Amniotic stem cell (primary cell): ENCODE measurements at places on chromosomes 2 and 18.

- DNase-seq = no peak
Observed at GRCh38 chr18:48133671-48134251, 203.3 kb upstream of the SMAD2 start.

DNA sequence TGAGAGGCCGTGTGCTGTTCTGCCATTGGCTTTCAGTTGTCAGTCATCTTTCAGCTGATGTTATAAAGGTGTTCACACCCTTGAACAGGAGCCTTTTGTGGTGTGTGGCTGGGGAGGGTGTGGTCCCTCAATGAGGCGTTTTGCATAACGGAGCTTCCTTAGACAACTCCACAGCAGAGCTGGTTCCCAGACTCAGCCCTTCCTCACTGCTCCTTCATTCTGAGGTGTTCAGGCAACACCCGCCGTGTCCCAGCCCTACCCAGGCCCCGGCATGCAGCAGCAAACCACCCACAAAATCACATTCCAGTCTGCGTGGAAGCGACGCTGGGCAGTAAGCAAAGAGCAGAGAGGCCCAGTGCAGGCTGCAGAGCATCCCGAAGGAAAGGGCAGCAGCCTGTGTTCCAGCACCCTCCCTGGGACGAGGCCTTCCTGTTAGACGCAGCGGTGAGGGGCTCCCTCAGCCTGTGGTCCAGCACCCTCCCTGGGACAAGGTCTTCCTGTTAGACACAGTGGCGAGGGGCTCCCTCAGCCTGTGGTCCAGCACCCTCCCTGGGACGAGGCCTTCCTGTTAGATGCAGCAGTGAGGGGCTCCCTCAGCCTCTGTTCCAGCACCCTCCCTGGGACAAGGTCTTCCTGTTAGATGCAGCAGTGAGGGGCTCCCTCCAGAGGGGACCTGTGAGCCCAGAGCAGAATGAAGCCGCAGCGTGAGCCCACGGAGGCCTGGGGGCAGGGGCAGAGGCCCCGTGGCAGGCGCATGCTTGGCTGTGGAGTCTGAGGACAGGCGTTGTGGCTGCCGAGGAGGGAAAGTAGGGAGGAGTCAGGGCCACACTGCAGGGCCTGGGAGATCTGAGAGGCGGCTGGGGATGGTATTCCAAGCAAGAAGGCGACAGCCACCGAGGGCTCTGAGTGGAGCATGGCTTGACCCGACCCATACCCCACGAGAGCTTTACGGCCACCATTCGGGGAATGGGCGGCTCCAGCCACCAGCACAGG lies 201.8 kb upstream of the HDAC4 start:
- DNase-seq = no peak

DNA sequence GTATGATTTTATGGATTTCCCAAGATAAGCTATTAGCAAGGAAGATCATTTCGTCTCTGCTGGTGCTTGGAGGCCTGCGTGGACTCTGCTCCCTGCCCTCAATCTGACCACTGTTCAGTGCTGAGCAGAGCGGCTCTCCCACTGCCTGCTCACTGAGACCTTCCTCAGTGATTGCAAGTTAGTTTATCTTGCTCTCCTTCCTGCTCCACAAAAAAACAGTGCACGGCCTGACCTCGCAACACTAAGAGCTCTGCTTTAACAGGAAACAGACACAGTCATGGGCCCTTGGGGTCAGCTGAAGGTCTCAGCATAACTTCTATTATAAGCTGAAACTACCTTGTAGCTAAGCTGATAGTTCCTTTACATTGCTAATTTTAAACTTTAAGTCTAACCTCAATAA lies 53.1 kb downstream of the PRELID3A start:
- no peak for DNase-seq

GRCh38 chr18:24246143-24246542 lies 107.3 kb downstream of the CABYR start:
- no peak for DNase-seq

GRCh38 chr2:79453918-79454317 lies 58.9 kb upstream of the CTNNA2 start:
- no peak for DNase-seq

DNA sequence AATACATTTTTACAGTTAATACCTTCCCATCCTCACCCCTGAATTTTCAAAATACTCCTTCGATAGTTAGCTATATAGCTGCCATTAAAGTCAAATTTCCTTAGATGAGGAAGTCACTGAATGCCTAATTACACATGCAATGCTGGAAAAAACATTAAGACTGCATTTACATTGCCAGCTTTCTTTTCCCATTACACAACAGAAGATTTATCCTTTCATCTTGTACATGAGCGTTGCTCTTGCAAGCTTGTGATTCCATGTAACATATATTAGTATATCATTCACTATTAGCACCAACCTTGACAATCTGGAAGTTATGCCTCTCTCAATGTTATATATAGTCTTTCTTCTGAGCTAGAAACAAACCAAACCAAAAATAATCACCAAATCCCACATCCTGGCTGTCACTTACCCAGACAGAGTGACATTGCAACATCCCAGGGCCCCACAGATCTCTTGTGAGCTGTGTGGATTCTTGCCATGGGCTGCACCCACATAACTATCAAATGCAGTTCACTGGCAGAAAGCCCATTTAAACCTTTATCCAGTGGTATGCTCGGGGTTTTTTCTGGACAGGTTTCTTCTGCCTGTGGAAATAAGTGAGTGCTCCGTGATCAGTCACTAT lies 79.2 kb upstream of the PAPOLG start:
- no peak for DNase-seq

- no peak for DNase-seq
Observed at GRCh38 chr2:229868794-229869193, 53.0 kb downstream of the TRIP12 start.

GRCh38 chr2:39665811-39666490 lies at the start of gene TMEM178A:
Gene TMEM178A, plus strand, starts transcription at chr2:39665917. Its CDS starts 58 bp downstream, at chr2:39665975.
- DNase-seq = no peak

DNA sequence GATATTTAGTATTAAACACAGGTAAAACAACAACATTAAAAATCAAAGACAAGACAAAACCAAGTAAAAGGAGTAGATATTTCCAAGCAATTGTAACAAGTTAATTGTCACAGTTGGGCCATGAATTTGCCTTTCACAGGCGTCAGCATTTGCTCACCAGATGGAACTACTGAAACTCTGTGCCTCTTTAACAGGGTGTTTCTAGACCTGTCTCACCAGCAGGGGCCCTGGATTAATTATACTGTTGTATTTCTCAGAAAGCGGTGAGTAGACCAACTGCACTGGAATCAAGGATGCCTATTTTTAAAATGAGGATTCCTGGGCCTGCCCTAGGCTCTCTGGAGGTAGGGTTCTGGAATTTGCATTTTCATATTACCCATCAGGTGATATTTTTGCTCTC lies 92.6 kb downstream of the UPP2 start:
- no peak for DNase-seq

- no peak for DNase-seq
Observed at GRCh38 chr2:240786871-240787311, 33.1 kb downstream of the KIF1A start.

- DNase-seq = no peak
Observed at GRCh38 chr2:132664096-132664495, 5.9 kb downstream of the LYPD1 start.

- DNase-seq = no peak
Observed at GRCh38 chr2:127066942-127067341, 40.0 kb downstream of the BIN1 start.

- DNase-seq = no peak
Observed at GRCh38 chr2:214624166-214624760, 185.2 kb downstream of the BARD1 start.

DNA sequence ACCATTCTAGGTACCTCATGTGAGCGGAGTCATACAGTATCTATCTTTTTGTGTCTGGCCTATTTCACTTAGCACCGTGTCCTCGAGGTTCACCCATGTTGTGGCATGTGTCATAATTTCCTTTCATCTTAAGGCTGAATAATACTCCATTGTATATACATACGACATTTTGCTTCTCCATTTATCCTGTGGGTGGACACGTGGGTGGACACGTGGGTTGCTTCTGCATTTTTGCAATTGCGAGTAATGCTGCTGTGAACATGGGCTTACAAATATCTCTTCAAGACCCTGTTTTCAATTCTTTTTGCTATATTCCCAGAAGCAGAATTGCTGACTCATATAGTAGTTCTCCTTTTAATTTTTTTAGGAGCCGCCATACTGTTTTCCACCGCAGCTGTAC lies 243.6 kb upstream of the EPAS1 start:
- DNase-seq = no peak

DNA sequence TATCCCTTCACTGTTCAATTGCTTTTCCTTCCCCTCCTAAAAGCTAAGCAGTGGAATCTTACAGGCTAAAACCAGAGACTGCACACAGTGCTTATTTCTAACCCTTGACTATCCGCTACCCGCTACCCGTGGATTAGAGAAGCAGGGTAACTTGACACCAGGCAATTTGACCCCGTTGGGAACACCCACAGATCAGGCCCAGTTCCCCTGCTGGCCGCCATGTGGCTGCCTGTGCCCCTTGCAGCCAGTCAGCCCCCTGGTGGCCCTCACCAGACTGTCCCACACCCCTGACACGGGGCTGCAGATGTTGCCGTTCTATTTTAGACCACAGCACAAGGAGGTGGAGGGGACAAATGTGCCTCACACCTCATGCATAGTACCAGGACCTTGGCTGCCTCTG lies 74.8 kb downstream of the TXNL1 start:
- DNase-seq = no peak

DNA sequence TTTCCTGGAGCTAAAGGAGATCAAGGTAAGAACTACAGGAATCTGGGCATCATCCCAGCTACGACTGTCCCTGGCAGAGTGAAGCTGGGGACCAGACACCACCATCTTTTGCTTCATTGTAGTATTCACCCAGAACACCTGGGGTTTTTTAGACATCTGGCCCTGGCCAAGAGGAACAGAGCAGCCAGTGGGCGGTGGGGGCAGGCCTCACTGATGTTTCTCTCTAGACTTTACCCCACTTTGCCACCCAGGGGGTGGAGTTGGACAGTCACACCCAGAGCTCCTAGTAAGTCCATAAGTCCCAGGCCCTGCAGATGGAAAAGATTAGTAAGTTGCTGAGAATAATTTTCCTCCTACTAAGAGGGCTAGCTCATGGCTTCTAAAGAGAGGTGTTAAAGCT lies 39.6 kb downstream of the MARCO start:
- DNase-seq = no peak

GRCh38 chr2:37005118-37005868 lies 39.0 kb upstream of the STRN start:
- no peak for DNase-seq

DNA sequence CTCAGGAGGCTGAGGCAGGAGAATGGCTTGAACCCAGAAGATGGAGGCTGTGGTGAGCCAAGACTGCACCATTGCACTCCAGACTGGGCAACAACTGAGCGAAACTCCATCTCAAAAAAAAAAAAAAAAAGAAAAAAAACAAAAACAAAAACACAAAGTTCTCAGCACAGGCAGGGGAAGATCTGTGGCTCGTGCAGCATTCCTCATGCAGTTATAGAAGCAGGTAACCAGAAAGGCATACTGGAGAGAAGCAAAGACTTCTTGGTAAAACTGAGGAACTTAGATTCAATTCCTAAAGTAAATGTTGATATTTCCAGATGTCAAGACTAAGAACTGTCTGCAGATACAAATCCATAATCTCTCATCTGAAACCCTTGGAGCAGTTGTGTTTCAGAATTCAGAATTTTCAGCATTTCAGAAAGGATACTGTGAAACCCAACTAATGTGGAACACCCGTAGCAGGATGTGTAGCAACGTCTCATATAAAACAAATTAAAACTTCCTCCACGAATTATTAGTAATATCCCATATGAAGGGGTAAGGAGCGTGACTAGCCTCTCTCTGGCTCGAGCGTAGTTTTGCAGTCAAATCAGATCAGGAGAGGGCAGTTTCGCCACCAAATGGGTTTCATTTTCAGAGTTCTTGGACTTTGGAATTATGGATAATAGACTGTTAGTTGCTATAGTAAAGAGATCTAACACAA lies 13.2 kb upstream of the SLC25A52 start:
- no peak for DNase-seq

DNA sequence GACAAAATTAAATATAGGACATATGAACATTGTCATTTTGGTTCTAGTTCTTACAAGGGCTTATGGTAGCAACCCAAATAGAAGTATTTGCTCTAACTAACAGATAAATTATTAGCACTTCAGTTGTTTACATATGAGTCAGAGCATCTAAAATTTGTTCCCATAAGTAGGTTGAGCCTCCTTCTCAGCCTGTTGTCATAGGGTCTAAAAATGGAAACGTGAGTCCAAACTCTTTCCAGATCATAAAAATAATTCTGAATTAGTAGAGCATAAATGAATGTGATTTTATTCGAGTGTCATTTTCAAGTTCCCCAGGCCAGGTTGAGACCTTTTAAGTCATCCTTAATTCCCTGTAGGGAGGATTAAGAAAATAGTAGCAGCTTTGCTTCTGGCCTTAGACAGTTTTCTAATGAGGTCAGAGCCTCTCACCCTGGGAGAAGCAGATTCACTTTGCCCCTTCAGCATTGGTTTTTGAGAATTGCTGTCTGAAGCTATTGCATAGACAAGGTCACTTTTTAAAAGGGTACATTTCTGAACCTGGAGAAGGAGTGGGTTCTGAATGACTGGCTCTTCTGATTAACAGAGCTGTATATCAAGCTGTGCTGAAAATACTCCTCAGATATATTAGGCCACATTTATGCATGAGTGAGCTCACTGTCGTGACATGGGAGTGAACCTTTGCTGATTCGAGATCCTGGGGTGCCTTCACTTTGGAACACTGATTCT lies 164.3 kb downstream of the NEDD4L start:
- no peak for DNase-seq
